ENCODE measurements at places on chromosomes 3 and 15.

DNA sequence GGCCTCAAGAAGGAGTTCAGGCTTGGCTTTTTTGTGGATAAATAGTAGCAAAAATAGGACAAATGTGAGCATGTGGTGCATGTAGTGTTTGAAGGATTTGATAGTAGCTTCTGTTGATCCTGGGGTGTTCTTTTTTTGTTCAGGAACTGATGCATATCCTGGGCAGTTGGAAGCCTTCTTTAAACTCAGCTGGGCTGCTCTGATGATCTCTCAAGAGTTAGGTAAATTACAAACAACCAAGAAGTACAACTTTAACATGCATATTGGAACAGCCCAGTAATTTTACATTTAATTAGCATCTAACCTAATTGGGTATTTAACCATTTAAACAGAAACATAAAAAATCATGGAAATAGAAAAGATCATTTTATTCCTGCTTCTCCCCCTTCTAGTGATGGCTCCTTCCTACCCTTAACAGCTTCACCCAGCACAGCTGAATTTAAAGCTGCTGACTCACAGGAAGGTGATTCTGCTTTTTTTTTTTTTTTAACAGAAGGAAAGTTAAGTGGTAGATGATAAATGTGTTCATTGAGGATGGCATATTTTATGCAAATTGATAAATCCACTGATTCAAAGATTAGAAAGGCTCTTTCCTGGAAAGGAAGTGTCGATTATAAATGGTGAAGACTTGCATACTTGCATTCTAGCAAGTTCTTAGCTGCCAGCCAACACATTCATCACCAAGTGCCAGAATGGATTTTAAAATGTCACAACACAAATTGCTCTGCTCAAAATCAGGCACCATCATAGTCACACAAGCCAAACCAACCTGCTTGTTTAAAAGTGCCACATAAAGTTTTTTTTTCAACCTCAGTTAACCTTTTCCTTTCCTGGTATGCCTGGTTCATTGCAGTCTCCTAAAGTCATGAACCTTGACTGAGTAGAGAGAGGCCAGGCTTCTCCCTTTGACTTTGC, 20.0 kb downstream of the SLC35G2 start:
- peak; percentile 58 for DNase-seq

GRCh38 chr15:22231603-22232002, 151.3 kb downstream of the OR4M2 start:
- DNase-seq = no peak

DNA sequence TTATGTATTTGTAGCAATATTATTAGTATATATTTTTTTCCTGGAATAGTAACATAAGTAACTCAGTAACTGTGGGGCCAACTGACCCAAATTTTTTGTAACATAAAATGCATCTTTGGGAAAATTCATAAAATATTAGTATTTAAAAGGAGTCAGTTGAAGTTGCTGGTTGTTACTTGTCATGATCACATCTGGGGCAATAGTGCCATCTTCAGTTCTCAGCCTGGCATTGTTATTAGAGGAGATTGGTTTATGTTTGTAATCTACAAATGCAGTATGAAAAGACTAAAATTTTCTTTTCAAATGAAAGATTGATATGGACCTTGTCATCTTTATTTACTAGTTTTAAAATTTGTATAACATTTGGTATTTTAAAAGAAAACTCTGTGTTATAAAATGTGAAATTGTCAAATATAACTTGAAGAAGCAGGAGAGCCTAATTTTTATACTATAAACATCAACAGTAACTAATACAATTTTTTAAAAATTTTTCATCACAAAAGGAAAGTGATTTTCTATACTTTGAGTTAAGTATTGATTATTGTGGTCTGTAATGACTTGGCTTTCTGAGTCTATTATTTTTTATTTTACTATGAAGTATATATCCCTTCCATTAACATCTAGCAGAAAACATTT, 38.8 kb upstream of the MLF1 start:
- DNase-seq = peak; percentile 56

DNA sequence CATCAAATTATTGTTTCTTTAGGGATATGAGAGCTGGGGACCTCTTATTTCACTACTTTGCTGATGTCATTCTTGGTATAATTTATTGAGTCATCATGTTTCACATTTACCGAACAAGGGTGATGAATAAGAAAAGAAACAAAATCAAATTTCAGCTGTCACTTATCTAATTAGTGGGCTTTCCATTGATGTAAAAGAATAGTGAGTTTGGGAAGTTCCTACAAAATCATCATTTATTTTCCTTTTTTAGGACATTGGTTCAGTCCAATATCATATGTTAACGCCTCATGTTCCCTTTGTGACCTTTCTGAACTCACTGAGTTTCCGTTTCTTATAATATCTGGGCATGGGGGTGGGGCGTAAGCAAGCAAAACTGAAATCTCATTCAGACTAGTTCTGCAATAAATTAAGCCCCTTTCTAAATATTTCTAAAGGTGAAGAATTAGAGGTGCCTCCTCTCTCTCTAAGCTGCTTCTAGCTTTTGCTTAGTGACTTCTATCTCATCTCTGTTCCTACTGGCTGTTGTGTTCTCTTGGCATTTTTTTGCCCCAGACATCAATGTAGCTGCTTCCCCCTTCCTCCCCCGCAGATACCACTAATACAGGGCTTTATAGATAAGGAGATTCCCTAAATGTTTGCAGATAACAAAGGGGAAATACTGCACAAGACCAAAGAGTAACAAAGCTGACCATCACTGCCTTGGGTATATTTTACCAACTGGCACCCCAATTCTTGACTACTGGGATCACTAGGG, 238.0 kb upstream of the CTNNB1 start:
- no peak for DNase-seq

DNA sequence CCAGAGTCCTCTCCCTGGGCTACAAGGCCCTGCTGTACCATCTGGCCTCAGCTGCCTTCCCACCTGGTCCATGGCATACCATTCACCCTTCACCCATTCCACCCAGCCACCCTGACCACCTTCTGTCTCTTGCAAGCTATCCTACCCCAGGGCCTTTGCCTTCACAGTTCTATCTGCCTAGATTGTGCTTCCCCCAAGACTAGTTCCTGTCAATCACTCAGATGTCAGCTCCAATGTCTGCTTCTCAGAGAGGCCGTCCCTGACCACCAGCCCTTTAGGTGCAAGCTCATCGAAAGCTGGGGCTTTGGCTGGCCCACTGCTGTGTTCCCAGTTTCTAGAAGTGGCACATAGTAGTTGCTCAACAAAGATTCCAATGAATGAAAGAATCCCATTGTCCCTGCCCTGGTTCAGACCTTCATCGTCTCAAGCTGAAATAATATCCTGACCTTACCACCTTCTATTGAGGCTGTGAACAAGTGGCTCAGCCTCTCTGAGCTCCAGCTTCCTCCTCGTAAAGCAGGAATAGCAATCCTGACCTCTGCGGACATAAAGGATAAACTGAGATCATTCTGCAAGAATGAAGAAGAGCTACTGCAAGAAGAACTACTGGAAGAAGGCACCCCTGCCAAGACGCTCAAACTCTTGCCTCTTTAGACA, 15.8 kb downstream of the EFCAB12 start:
- no peak for DNase-seq

- DNase-seq = no peak
Observed at GRCh38 chr3:160870327-160870726, 114.3 kb downstream of the PPM1L start.

GRCh38 chr3:177157492-177157891, 39.8 kb downstream of the TBL1XR1 start:
- no peak for DNase-seq

- peak; percentile 70 for DNase-seq
Observed at GRCh38 chr3:31472479-31473390, 60.0 kb upstream of the STT3B start.

DNA sequence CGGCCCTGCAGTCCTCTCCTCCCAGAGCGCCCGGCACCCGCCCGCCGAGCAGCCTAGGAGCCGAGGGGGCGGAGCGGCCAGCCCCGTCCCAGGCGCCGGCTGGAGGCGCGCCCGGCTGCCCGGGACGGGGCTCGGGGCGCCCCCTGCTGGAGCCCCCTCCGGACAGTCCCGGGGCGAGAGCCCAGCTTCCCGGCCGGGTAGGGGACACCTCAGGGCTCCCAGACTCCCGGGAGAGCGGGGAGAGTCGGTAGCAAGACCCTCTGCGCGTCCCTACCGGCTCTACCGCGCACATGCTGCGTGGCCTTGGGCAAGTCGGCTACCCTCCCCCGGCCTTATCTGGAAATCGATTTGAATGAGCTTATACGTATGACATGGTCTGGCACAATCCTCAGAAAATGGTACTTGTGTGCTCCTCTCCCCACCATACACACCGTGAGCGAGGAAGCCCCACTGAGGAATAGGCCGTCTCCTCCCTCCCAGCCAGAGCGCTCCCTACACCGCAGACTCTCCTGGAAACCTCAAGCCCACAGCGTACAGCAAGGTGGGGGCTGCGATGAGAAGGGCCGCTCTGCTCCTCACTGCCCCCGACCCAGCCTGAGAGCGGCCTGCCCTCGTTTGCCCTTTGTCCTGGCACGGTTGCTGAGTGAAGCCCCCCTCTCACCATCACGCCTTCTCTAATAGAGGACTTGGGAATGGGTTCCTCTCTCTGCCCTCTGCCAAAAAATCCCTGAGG, at the start of gene DAPK2:
Gene DAPK2 (minus strand): TSS at position 65 of the 733 bp plus-strand sequence. CDS start 6,224 bp downstream, outside the sequence.
- peak; percentile 60 for DNase-seq

DNA sequence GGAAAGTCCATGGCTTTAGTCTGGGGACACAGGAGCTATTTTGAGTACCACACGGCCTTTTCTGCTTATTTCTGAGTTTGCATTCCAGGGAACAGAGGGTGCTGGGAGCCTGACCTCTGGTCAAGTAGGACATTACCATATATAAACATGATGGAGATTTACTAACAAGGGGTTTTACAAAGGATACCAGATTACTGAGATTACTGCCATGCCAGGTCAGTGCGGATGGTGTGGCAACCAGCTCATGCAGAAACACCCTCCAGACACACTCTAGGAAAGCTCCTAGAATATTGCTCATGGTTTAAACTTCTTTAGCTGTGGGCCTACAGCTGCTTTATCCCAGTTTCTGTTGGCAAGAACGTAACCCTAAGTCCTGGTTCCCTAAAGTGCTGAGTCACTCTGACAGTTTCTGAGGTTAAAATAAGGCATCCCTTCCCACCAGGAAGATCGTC, 54.3 kb upstream of the AGTR1 start:
- peak; percentile 85 for DNase-seq

DNA sequence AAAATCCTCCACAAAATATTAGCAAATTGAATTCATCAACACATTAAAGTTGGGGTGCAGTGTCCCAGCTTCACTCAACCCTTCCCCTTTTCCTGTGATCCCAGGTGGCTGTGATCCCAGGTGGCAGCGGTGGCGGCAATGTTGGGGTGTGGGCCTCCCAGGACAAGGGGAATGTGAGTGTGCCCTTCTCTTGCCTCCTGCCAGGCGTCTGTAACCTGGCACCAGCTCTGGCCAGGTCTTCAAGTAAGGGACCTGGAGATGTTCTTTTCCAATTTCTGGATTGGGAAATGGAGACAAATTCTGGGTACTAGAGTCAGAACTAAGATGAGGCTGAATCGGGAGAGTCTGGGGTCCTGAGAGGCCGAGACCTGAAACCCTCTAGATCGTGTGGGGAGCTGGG, 20.1 kb downstream of the GOLGA6A start:
- DNase-seq = no peak

- DNase-seq = no peak
Observed at GRCh38 chr3:183629546-183630301, 5.7 kb upstream of the KLHL24 start.

DNA sequence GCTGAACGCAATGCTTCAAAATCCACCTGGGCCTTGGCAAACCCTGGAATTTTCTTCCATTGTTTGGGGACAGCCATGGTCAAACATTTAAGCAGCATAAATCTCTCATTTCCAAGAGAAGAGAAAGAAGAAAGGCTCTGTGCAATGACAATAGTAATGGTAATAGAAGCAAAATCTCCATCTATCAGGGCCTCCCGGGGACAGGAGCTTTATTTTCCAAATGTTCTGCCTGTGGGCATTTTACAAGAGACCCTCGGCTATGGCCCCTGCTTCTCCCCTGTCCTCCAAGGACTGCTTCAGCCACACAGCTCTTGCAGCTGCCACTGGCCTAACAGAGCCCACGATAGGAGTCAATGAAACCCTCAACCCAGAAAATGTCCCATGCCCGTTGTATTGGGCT, 12.7 kb upstream of the FAM240A start:
- no peak for DNase-seq

DNA sequence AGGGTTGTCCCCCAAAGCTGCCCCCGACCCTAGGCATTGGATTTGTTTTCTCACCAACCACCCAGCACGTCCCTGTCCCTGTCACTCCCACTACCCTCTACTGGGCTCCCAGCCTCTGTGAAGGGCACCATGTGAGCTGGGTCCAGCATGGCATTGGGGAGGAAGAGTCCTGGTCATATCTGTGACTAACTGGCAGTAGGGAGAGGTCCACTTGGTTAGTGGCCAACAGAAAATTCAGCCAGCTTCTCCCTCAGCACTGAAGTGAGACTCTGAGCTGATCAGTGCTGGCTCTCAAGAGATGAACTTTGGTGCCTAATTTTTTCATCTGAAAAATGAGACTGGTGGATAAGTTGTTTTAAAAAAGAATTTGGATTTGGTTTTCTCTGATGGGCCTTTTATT, 11.3 kb upstream of the KIF23 start:
- DNase-seq = no peak

DNA sequence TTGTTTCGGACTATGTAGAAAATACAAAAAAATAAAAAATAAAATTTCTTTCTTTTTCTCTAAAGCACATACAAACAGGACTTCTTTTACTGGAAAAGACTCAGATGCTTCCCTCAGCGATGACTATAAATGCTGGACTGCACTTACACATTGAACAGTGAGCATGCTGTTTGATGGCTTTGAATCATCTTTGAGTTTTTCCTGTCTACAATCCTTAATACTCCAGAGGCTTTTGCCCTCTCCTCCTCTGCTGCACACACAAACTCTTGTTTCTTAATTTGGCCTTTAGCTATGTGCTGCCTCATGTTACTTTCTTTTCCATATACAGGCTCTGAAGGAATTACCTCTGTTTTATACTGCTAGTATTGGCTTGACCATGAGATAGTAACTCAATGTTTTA, 575.1 kb downstream of the EPHA3 start:
- DNase-seq = peak; percentile 34

GRCh38 chr3:78880603-78881461, 887.0 kb downstream of the ROBO1 start:
- peak; percentile 41 for DNase-seq
